ENCODE measurements at places on chromosomes 11 and 22.

GRCh38 chr11:74373382-74373781 is 24.9 kb downstream of the PGM2L1 start:
- no peak for DNase-seq

DNA sequence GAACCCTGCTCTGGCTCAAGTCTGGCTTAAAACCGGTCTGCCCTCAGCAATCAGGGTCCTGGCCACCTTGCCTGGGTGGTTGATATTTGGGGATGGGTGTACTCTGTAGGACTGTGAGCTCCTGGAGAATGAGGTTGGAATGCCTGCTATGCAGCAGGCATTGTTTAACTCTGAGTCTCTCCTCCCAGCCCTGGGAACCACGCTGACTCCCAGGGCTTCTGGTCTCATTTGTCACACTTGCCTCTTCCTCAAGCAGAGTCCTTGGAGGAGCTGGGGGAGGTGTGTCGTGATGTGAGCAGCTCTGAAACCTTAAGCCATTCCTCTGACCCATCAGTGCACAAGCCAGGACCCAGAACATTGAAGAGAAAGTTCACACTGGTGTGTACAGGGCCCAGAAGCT is 340.1 kb downstream of the MN1 start:
- no peak for DNase-seq

DNA sequence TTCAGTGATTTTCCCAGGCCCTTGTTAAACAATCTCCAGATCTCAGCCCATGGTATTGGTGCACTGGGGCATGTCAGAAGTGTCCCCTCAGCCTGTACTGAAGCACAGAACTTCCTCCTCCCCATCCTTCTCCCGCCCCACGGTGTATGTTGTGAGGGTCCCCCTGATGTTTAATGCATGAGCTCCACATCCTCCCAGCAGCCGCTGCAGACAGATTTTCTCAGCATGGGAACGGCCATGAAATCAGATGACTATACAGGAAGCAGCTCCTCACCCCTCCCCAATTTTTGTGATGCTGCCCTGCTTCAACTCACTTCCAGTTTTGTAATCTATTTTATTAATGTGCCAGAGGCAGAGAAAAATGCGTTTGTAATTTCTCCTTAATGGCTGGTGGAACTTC is 406.0 kb downstream of the MIAT start:
- DNase-seq = no peak

GRCh38 chr22:40463017-40463631 is 92.7 kb downstream of the SGSM3 start:
- no peak for DNase-seq

- DNase-seq = no peak
These were observed 38.4 kb upstream of the CLMP start for GRCh38 chr11:123233280-123233974.

- DNase-seq = no peak
These were observed 312.4 kb upstream of the PITPNB start for GRCh38 chr22:28231441-28231840.

- DNase-seq = no peak
These were observed 76.2 kb upstream of the HORMAD2 start for GRCh38 chr22:30004101-30004500.

DNA sequence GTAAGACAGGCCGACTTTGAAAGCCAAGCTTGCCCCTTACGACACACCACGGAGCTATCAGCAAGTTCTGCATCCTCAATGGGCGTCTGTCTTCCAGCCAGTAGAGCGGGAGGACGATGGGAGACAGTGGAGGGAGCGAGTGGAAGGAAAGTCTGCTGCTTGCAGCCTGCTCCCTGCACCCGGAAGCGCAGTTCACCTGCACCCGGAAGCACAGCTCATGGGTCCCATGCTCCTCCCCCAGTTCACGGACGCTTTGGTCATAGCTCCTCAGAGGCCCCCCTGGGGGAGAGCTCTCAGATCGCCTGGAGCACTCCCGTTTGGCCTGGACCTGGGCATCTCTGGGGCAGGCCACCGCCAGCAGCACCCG is 51.3 kb downstream of the FBLN1 start:
- DNase-seq = no peak

GRCh38 chr11:10291801-10292638 is 2.0 kb downstream of the SBF2 start:
- no peak for DNase-seq

GRCh38 chr11:134530636-134531326 is 118.7 kb upstream of the B3GAT1 start:
- DNase-seq = no peak

- no peak for DNase-seq
These were observed 102.4 kb downstream of the WT1 start for GRCh38 chr11:32332990-32333319.

DNA sequence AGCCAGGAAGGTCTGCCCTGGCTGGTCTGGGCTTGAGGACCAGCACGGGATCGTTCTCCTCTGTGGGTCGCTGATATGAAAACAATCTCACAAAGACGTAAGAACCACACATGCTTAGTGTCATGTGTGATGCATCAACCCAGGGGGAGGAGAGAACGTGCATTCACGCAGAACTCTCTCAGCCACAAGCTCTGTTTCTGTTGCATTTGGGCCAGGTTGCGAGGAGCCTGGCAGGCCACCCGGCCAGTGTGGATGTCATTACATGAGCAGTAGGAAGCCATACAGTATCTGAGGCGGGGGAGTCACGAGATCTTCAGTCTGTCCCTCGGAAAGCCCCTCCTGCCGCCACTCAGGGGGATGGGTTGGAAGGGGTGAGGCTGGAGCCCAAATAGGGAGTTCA is 53.1 kb upstream of the KCNQ1OT1 start:
- no peak for DNase-seq

- DNase-seq = peak; percentile 41
These were observed 29.8 kb downstream of the SREBF2 start for GRCh38 chr22:41862530-41863266.

- DNase-seq = no peak
These were observed 55.0 kb upstream of the DEPDC7 start for GRCh38 chr11:32960553-32961164.

DNA sequence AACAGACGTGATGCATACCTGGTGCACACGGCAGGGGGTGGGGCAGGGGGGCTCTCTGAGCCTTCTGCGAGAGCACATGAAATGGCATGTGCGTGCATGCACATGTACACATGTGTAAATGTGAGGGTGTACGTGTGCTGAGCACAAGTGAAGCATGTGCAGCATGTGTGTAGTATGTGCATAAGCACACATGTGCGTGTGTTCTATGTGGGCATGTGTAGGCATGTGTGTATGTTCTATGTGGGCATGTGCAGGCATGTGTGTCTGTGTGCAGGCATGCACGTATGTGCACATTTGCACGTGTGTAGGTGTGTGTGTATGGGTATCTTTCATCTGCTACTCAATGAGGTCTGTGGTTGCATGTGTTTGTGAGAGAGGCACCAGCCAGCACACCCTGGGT is 371.2 kb downstream of the CTTN start:
- no peak for DNase-seq
